ENCODE measurements at places on chromosomes 7 and 10. TPM values are rescaled to one million over a fixed set of nuclear protein-coding genes. Genes with fewer than 3 reads are reported as not detected.

GRCh38 chr10:13066527-13066926 lies 33.4 kb upstream of the OPTN start:
- H3K27ac ChIP-seq = no peak overlapping the region
- DNase-seq = no peak
- H3K4me1 ChIP-seq = no peaks in the 10 kb centered on the region
- H3K27me3 ChIP-seq = no peaks in the 10 kb centered on the region
- H3K4me3 ChIP-seq = no peak overlapping the region

GRCh38 chr7:100677308-100678267 lies 4.0 kb downstream of the GNB2 start:
- peaks cover 80% of the 10 kb centered on the region for H3K4me1 ChIP-seq
- DNase-seq = no peak
- no peaks in the 10 kb centered on the region for H3K27me3 ChIP-seq
- H3K36me3 ChIP-seq = peaks cover 62% of the 10 kb centered on the region

DNA sequence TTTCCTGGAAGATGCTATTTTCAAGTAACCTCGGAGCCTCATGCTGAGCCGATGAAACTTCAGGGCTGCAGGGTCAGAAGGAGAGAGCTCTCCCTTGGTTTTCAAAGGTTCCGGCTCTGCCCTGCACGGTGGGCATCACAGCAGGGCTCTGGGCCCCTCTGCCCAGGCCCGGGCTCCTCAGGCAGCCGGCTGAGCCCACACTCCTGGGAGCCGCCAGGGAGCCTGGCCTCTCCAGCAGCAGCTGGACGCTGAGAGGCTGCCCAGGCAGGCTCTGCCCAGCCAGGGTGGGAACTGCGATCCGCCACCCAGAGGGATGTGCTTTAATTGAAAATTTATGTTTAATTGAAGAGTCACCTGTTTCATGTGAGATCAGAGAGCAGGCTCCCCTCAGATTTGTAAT lies 97.5 kb upstream of the MGMT start:
- H3K4me1 ChIP-seq = no peaks in the 10 kb centered on the region
- H3K27me3 ChIP-seq = no peaks in the 10 kb centered on the region
- DNase-seq = no peak
- H3K36me3 ChIP-seq = no peaks in the 10 kb centered on the region
- H3K27ac ChIP-seq = no peak overlapping the region
- H3K4me3 ChIP-seq = no peak overlapping the region

DNA sequence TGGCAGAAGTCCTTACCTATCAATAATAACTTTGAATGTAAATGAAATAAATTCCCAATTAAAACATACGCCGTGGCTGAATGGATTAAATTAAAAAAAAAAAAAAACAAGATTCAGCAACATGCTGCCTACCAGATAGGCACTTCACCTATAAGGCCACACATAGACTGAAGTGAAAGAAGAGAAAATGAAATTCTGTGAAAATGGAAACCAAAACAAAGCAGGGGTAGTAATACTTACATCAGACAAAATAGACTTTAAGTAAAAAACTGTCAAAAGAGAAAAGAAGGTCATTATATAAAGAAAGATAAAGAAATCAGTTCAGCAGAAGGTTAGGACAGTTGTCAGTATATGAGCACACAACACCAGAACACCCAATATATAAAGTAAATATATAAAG lies 55.3 kb downstream of the TCAF1 start:
- H3K4me3 ChIP-seq = no peak overlapping the region
- no peaks in the 10 kb centered on the region for H3K4me1 ChIP-seq
- H3K27me3 ChIP-seq = no peaks in the 10 kb centered on the region
- no peak overlapping the region for H3K27ac ChIP-seq
- no peak for DNase-seq

- H3K27me3 ChIP-seq = peaks cover 4% of the 10 kb centered on the region
- no peak for DNase-seq
- no peaks in the 10 kb centered on the region for H3K36me3 ChIP-seq
- H3K4me3 ChIP-seq = peak within 1 kb of the TSS; percentile 78
Measured at GRCh38 chr10:71212318-71213126, at the start of gene UNC5B. Gene UNC5B (plus strand): TSS chr10:71212570. CDS start chr10:71212986, 416 bp downstream.

DNA sequence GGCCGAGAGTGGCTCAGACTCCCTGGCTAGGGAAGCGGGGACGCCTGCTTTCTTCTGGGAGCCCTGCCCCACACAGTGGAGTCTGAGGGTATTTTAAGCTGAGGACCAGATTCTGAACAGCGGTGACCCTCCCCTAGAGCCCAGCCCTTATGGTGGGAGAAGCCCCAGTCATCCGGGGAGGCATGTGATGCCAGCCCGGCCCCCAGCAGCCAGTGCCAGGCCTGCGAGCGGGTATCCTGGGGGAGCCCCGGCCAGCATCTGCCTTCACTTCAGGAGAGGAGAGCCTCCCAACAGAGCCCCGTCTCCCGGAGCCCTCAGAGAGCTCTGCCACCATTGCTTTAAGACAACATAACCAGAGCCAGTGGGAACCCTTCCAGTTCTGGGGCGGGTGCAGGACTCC lies 41.5 kb upstream of the DNAJB6 start:
- H3K27ac ChIP-seq = peak overlapping the region; percentile 14
- peaks cover 2% of the 10 kb centered on the region for H3K27me3 ChIP-seq
- H3K36me3 ChIP-seq = no peaks in the 10 kb centered on the region

GRCh38 chr7:116851671-116852070 lies 10.7 kb upstream of the CAPZA2 start:
- no peaks in the 10 kb centered on the region for H3K36me3 ChIP-seq
- H3K27me3 ChIP-seq = no peaks in the 10 kb centered on the region
- H3K4me1 ChIP-seq = no peaks in the 10 kb centered on the region

GRCh38 chr7:3103614-3104398 lies 60.1 kb upstream of the CARD11 start:
- no peaks in the 10 kb centered on the region for H3K36me3 ChIP-seq
- H3K4me1 ChIP-seq = no peaks in the 10 kb centered on the region
- H3K27me3 ChIP-seq = no peaks in the 10 kb centered on the region

Gene TEX36
- total RNA-seq = not detected
